ENCODE measurements at places on chromosomes 5 and 9. TPM values are rescaled to one million over a fixed set of nuclear protein-coding genes. Genes with fewer than 3 reads are reported as not detected.

Gene PCDHB10
- 5.8 TPM for total RNA-seq

Gene PLAC8L1
- total RNA-seq = not detected

Gene BRINP1
- 0.71 TPM for total RNA-seq

GRCh38 chr5:72956324-72957140 is 691 bp downstream of the FCHO2 start:
- peak; percentile 78 for DNase-seq

GRCh38 chr9:70765946-70766345 is 351.5 kb upstream of the KLF9 start:
- DNase-seq = no peak

Gene TMEM215
- total RNA-seq = not detected

DNA sequence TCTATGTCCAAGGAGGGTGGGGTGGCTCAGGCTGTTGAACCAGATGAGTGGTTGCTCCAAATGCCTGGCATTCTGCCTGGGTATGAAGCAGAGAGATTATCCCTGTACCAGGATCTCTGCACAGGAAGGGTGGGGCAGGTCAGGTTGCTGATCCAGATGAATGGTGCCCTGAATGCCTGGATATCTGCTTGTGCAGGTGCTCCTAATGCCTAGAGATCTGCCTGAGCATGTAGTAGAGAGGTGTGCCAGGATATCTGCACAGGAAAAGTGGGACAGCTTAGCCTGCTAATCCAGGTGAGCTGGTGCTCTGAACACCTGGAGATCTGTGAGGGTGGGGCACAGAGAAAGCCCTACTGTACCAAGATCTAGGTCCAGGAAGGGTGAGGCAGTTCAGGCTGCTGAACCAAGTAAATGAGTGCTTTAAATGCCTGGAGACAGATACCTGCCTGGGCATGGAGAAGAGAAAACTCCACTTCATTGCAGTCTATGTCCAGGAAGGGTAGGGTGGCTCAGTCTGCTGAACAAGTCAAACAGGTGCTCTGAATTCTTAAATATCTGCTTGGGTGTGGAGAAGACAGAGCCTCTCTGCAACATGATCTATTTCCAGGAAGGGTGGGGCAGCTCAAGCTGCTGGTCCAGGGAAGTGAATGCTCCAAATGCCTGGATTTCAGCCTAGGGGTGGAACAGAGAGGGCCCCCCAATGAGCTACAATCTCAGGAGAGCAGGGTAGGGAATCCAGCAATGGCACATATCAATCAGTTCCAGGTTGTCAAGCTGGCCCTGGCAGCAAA is 189.4 kb upstream of the DMRTA1 start:
- no peak for DNase-seq

GRCh38 chr9:96331236-96331947 is 29.4 kb upstream of the HSD17B3 start:
- no peak for DNase-seq

GRCh38 chr9:12464910-12465512 is 228.2 kb upstream of the TYRP1 start:
- DNase-seq = no peak

Gene KCNN2
- 1.8 TPM for total RNA-seq

GRCh38 chr5:45411971-45412612 is 284.1 kb downstream of the HCN1 start:
- no peak for DNase-seq

GRCh38 chr5:179623906-179624741 is 653 bp upstream of the HNRNPH1 start:
- peak; percentile 77 for DNase-seq

Gene EMB
- 10.0 TPM for total RNA-seq

Gene BAAT
- total RNA-seq = not detected

Measured in sigmoid colon (tissue), 7 donors.